ENCODE measurements at places on chromosomes 4 and X.

DNA sequence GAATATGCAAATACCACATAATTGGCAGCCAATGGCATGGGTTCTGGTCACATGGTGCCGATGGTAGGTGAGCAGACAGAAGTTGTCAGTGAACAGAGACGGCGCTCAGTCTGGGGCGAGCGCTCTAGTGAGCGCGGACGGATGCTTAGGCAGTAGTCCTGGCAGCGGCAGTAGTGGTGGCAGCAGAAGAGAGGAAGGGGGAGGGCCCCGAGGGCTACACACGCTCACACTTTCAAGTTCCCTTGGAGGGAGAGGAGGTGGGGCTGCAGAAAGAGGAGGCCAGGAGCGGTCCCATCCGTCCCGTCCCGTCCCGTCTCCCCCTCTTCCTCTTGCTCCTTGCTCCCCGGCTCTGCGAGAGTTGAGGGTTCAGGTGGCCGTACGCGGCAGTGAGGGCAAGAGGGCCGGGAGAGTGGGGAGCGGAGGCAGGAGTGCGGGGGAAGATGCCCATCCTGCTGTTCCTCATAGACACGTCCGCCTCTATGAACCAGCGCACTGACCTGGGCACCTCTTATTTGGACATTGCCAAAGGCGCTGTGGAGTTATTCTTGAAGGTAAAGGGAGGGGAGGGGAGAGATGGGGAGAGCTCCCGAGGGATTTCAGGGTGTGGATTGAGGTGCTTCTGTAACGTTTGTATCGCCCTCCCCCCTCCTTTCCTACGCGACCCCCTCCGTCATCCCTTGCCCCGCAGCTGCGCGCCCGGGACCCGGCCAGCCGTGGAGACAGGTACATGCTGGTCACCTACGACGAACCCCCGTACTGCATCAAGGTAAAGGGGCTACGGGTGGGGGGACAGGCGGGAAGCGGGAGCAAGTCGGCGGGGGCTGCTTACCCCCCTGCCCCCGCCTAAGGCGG is at the start of gene INTS6L:
Gene INTS6L (plus strand): TSS at position 108 of the 852 bp plus-strand sequence. CDS start 333 bp downstream, at position 441.
- DNase-seq: peak; percentile 67

GRCh38 chrX:123590842-123591486 is 141.9 kb downstream of the THOC2 start:
- no peak for DNase-seq

- no peak for DNase-seq
These were observed 318.6 kb downstream of the NAF1 start for GRCh38 chr4:162847945-162848549.

- DNase-seq: no peak
These were observed 223.8 kb downstream of the CPE start for GRCh38 chr4:165602621-165603020.

DNA sequence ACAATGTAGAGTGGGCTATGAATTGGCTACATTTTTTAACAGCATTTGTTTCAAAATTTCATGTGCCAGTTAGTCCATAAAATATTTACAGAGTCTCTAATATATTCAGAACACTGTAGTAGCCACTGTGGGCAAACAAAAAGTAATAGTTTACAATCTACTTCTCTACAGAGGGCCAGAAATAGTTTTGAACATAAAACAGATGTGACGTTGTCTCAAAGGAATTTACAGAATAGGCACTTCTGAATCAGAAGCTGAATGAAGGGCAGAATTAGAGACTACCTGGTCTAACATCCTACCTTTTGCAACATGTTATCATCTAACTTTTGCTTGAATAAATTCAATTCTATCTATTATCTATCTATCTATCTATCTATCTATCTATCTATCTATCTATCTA is 811.9 kb upstream of the EPHA5 start:
- no peak for DNase-seq

Data from AG04450 (cell line).